ENCODE measurements at places on chromosomes 2 and 18. TPM values are rescaled to one million over a fixed set of nuclear protein-coding genes. Genes with fewer than 3 reads are reported as not detected.

GRCh38 chr2:120937686-120938044 is 202.0 kb downstream of the GLI2 start:
- H3K4me3 ChIP-seq = no peak overlapping the region
- peaks cover 7% of the 10 kb centered on the region for H3K36me3 ChIP-seq
- DNase-seq = no peak

- no peaks in the 10 kb centered on the region for H3K27me3 ChIP-seq
- no peak for DNase-seq
- H3K36me3 ChIP-seq = peaks cover 8% of the 10 kb centered on the region
- H3K27ac ChIP-seq = peak overlapping the region; percentile 80
Observed at GRCh38 chr2:54569745-54570301, 113.7 kb downstream of the SPTBN1 start.

MROH2A gene
- total RNA-seq = 0.16 TPM

- peaks cover 22% of the 10 kb centered on the region for H3K27me3 ChIP-seq
- H3K36me3 ChIP-seq = no peaks in the 10 kb centered on the region
- peak; percentile 43 for DNase-seq
- no peak overlapping the region for H3K4me3 ChIP-seq
- H3K4me1 ChIP-seq = peaks cover 18% of the 10 kb centered on the region
Observed at GRCh38 chr2:1864981-1865421, 120.7 kb upstream of the PXDN start.

GRCh38 chr2:124258140-124258880 is 233.2 kb downstream of the CNTNAP5 start:
- DNase-seq = no peak
- H3K4me1 ChIP-seq = no peaks in the 10 kb centered on the region
- H3K36me3 ChIP-seq = no peaks in the 10 kb centered on the region
- H3K27ac ChIP-seq = no peak overlapping the region
- no peaks in the 10 kb centered on the region for H3K27me3 ChIP-seq

OR6B2 gene
- not detected for total RNA-seq

GKN2 gene
- not detected for total RNA-seq

DNA sequence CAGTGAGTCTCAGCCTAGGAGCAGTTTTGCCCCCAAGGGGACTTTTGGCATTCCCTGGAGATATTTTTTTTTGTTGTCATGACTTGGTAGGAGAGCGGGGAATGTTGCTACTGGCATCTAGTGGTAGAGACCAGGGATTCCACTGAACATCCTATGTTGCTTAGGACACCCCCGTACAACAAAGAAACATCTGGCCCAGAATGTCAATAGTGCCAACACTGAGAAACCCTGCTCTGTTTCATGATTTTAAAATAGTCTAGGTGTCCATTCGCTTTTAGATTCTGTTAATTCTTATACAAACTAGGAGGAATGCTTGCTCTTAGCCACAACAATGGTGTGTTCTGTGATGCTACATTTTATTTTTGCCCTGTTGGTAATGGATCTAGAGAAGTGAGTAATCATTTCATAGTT is 225.8 kb upstream of the SIX3 start:
- H3K27ac ChIP-seq = no peak overlapping the region
- H3K27me3 ChIP-seq = no peaks in the 10 kb centered on the region
- peak; percentile 26 for DNase-seq
- no peaks in the 10 kb centered on the region for H3K36me3 ChIP-seq

CPLX4 gene
- total RNA-seq = not detected

Measured in WTC11 (cell line).